LNCaP clone FGC (cell line): ENCODE measurements at places on chromosomes 5 and 9.

GRCh38 chr9:89386797-89387196 lies 68.5 kb downstream of the SECISBP2 start:
- DNase-seq: peak; percentile 92

DNA sequence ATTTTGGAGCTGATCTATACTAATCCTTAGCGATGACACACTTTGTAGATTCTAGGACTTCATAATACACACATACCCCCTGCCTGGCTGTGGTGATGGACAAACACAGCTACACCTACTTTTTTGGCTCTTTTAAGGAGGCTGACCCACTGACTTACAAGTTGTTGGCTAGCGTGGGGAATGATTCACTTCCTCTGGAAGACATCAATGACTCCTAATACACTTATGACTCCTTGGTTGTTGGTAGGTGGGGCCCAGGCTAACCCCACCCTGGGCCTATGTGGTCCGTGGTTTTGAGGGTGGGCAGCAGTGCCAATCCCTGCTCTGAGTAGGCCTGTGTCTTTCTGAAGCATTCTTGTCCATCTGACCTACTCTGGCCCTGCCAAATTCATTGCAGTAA lies 144.4 kb downstream of the SLC12A2 start:
- no peak for DNase-seq

- no peak for DNase-seq
These were observed 292.0 kb downstream of the NSG2 start for GRCh38 chr5:174337276-174338184.

GRCh38 chr5:112146323-112147226 lies 272.5 kb downstream of the EPB41L4A start:
- peak; percentile 49 for DNase-seq

GRCh38 chr5:99122976-99123375 lies 194.2 kb upstream of the CHD1 start:
- no peak for DNase-seq

DNA sequence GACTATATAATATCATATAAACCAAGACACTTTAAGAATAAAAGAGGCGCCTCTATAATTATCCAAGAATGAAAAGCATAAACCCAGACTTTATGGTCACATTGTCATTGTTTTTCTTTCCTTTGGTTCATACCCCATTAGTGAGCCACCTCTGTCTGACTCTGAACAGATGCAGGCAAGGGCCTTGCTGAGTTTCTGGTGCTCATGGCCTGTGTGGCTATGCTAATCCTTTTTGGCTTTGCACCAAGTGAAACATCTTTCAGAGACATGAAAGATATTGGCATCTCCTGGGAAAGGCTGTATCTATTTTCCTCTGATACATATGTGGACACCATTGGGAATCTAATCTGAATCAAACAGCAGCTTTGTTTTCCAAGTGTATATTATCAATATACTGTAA lies 222.5 kb downstream of the CHSY3 start:
- no peak for DNase-seq

DNA sequence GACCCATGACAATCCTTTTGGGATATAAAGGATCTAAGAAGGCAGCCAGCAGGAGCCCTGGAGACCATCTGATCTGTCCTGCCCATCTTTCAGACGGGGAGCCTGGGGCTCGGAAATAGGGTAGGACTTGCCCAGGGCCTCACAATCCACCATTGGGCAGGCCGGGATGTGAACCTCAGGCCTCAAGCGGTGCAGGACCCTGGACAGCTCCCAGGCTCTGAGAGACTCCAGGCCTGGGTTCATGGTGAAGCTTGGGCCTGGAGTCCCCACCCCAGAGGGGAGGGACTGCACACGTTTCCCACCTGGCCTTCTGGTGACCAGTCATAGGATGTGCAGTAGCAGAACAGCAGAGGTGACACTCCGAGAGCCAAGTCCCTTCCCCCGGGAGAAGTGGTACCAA lies 36.6 kb upstream of the RAPGEF1 start:
- DNase-seq: no peak

GRCh38 chr5:38211354-38211710 lies 47.0 kb upstream of the EGFLAM start:
- DNase-seq: no peak

GRCh38 chr5:65359569-65359968 lies 122.2 kb downstream of the ADAMTS6 start:
- DNase-seq: no peak

DNA sequence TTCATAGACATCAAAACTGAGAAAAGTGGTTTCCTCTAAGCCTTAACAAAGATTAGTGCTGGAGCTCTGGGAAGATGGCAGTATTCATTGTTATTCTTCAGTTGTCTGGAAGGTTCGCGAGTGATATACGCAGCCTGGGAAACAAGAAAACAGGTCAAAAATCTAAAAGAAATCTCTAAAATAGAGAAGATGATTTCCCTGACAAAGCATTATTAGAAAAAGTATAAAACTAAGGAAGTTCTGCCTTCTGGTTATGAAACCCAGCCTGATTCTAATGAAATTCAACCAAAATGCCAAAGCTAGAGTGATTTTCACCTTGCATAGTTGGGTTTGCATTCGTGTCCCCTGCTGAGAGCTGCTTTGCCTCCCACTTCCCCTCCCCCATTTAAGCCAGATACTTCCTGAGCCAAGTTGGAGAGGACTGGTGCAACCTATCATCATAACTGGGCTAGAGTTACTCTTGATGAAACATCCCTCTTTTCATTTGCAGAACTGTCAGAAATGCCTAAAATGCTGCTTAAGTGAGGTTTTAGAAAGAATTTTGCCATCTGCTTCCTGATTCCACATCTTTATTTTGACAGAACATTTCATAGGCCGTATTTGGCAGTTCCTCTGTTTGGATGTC lies 48.4 kb downstream of the NDFIP1 start:
- no peak for DNase-seq

GRCh38 chr5:174151599-174152181 lies 106.2 kb downstream of the NSG2 start:
- no peak for DNase-seq

DNA sequence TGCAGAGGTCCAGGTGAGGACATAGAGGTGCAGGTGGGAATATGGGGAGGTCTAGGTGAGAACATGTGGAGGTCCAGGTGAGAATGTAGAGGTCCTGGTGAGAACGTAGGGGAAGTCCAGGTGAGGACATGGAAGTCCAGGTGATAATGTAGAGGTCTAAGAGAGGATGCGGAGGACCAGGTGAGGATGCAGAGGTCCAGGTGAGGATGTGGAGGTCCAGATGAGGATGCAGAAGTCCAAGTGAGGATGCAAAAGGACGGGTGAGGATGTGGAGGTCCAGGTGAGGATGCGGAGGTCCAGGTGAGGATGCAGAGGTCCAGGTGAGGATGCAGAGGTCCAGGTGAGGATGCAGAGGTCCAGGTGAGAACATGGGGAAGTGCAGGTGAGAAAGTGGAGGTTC lies 133.8 kb downstream of the MRPL36 start:
- no peak for DNase-seq

DNA sequence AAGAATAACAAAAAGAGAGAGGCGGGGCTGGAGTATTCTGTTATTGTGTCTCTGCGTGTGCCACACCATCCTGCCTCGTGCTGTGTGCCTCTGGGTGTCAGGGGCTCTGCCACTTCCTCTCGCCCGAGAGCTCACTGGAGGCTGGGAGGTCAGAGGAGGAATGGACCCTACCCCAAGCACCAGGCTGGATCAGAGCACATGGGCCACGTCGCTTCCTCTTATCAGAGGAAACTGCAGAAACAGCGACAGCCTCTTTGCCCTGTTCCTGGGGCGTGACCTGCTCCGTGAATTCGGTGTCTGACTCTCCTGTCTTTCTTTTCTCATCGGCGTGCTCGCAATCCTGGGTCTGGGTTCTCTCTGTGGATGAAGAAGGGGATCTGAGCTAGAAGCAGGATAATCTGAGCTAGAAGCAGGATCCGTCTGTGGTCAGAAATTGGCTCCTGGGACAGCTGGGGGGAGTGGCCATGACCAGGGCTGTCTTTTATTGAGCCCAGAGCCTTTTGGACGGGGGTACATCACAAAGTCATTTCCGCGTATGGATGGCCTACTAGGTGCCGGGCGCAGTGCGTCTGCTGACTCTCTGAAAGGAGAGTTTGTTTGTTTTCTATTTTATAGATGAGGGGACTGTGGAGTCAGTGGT lies 150.3 kb upstream of the COL5A1 start:
- no peak for DNase-seq

- no peak for DNase-seq
These were observed 8.1 kb downstream of the TNFAIP8 start for GRCh38 chr5:119363936-119364335.

DNA sequence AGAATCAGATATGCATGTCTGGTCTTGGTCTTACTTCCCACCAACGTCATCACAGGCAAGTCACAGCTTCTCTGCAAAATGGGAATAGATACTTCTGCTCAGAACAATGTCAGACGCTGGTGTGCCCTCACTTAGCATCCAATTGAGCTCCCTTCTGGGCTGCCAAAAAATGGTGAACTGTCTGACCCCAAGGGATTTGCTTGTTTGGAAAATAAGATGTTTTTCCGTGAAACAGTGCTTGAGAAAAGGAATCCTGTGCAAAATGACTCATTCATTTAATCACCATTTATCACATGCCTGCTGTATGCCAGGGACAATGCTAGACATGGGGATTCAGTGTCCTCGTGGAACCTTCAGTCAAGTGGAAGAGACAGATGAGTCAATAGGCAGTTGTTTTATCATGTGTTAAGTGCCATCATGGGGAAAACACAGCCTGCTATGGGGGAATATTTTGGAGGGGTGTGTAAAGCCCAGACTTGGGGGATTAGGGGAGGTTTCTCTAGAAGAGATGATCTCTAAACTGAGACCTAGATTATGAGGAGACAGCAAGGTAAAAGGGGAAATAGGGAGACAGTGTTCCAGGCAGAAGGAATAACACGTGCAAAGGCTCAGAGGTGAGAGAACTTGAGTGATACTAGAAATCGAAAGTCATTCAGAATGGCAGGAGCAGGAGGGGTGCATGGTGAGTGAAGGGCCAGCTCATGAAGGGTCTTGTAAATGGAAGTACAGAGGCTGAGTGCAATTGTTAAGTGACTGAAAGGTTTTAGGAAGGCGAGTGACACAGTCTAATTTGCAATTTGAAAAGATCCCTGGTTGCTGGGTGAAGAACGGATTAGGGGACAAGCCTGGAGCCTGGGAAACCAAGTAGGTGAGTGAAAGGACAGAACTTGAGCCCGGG lies 3.9 kb downstream of the NIPAL4 start:
- no peak for DNase-seq

DNA sequence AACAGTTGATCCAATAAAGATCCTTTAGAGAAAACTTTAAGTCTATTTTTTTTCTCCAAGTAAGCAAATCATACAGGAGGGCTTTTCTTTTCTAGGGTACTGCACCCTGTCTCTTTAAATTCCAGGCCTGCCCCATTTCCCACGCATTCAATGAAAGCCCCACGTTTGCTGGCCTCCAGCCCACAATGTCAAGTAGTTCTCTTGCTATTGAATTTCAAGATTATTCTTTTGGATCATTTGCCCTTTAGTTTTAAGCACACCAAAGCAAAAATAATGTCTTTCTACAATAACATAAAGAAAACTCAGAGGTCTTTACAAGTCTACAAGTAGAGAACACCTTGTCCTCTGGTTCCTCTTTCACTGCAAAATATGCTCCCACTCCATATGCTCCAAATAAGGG lies 15.6 kb downstream of the MLLT3 start:
- no peak for DNase-seq

DNA sequence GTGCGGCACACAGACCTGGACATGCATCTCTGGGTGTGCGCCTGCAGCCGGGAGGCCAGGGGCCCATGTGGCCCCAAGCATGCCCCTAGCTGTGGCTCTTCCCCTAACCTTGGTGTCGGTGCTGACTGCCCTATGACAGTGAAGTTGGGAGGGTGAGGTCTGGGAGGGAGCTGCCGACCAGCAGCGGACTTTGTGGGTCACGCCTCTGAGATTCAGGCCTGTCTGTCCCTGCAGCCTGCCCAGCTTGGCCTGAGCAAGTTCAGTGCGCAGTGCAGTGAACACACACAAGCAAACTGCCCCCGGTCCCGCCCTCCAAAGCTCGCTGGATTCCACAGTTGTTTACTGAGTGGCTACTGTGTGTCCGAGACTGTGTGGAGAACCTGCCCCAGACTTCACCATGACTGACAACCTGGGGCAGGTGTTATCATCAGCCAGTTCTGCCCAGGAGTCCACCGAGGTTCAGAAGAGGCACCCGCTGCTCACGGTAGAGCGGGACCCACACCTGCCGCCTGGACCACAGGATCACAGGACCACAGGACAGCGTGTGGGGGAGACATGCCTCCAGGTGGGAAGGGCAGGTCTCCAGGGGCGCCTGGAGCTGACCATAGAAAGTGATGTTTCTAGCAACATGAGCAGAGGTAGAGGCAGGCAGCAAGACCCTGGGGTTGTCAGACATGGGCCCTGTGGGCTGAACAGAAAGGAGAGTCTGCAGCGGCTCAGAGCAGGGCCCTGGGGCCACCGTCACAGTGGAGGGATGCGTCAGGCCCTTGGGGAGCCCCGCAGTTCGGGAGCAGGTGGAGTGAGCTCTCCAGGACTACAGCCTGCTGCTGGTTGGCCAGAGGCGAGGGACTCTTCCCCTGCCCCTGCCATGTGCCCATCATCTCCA lies 105.1 kb downstream of the PHF2 start:
- no peak for DNase-seq

DNA sequence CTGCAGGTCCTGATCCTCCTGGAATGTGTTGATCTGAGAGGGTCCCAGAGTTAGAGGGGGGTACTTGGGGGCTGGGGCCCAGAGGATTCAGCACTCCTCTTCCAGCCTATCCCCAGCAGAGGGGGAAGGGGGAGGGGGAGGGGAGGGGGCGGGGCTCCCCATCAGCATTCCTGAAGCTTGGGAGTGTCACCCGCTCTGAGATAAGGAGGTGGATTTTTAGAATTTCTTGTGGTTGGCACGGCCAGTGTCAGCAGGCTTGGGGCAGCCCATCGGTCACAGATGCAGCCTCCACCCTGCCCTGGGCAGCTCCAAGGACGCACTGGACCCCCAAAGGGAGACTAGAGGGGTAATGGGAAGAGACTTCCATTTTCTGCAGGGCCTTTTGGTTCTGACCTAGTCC lies 5.3 kb downstream of the FGF18 start:
- DNase-seq: no peak

DNA sequence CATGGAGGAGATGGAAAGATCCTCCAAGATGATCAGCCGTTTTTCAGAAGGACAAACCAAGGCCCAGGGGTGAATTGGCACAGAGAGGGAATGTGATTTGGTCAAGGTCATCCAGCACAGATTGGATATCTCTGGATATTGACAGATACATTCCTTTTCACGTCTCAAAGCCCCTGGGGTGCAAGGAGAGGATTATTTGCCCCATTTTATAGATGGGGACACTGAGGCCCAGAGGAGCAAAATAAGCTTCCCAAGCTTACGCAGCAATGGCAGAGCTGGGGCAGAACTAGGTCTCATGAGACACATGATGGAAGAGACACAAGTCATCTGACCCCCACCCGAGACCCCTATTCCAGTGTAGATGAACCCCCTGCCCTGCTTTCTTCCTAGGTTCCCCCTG lies 895 bp upstream of the PDGFRB start:
- no peak for DNase-seq

DNA sequence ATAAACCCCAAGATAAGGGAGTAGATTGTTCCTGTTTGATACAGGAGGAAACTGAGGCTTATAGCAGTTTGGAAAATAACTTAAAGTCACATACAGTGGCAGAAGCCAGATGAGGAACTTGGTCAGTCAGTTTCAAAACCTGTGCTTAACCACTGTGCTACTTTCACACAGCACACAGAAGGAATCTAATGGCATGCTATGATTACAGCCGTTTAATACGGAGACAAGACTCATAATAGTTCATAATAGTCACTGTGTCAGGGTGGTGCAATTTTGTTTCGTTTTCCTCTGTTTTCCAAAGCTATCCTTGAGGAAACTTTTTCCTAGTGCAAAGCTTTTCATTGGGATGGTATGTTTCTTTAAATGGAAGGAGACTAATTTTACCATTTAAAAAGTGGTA lies 112.3 kb downstream of the GCNT1 start:
- DNase-seq: no peak

GRCh38 chr9:110030632-110031031 lies 177.3 kb downstream of the C9orf152 start:
- no peak for DNase-seq
